ENCODE measurements at places on chromosomes 2 and 18.

DNA sequence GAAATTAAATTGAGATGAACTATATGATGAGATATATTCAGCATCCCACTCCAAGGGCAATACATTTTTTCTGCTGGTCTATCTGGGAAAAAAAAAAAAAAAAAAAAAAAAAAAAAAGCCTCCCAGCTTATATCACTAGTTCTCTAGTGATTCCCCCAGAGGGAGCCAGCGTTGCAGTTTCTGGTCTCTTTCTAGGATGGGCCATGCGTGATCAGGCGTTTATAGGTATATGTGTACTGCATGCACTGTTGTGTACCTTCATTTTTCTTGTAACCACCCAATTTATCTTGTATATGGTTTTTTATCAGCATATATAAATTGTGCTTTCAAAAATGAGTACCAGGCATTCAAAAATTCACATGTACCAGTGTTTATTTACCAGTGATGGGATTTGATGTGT lies 35.1 kb downstream of the DCDC2C start:
- H3K4me3 ChIP-seq: no peak overlapping the region
- H3K27ac ChIP-seq: no peak overlapping the region
- DNase-seq: no peak
- peaks cover 22% of the 10 kb centered on the region for H3K27me3 ChIP-seq
- no peaks in the 10 kb centered on the region for H3K36me3 ChIP-seq

- no peaks in the 10 kb centered on the region for H3K27me3 ChIP-seq
- peak overlapping the region; percentile 76 for H3K4me3 ChIP-seq
- peaks cover 65% of the 10 kb centered on the region for H3K4me1 ChIP-seq
- peak overlapping the region; percentile 100 for H3K27ac ChIP-seq
- DNase-seq: peak; percentile 75
- H3K36me3 ChIP-seq: peaks cover 30% of the 10 kb centered on the region
Observed at GRCh38 chr2:43136876-43137275, 89.5 kb downstream of the ZFP36L2 start.

DNA sequence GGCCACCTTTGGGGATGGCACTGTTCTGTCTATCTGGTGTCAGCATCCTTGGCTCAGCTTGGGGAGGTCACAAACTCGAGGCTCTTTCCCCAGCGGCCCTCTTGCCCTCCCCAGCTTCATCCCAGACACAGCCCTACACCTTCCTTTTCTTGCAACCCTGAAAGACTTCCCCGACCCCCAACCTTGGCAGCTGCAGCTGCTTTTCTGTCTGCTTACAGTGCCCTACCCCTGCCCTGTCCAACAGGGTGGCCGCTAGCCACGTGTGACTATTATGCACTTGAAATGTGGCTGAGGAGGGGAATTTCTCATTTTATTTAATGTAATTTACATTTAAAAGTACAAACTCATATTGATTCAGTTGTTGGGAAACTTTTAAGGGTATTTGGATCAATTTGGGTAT lies 41.3 kb downstream of the NGEF start:
- no peak for DNase-seq
- H3K4me3 ChIP-seq: no peak overlapping the region
- no peaks in the 10 kb centered on the region for H3K36me3 ChIP-seq
- no peaks in the 10 kb centered on the region for H3K4me1 ChIP-seq
- H3K27ac ChIP-seq: no peak overlapping the region

DNA sequence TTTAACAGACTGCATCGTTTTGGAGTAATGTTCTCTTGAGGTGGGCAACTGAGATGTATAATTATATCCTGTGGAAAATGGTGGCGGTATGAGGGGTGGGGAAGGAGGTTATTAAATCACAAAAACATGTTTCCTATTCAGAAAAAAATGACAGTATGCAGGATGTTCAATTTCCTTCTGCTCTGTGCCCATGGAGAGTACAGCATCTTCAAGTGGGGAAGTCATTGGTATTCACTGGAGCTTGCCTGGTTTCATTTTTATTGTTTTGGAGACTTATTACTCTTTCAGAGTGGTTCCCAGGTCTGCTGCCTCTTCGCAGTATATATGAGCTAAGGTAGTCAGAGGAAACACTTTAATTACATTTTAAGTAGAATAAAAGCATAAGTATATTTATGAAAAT lies 318.8 kb upstream of the RAB12 start:
- peaks cover 3% of the 10 kb centered on the region for H3K36me3 ChIP-seq
- no peak for DNase-seq
- no peak overlapping the region for H3K27ac ChIP-seq
- H3K4me1 ChIP-seq: no peaks in the 10 kb centered on the region
- no peaks in the 10 kb centered on the region for H3K27me3 ChIP-seq

DNA sequence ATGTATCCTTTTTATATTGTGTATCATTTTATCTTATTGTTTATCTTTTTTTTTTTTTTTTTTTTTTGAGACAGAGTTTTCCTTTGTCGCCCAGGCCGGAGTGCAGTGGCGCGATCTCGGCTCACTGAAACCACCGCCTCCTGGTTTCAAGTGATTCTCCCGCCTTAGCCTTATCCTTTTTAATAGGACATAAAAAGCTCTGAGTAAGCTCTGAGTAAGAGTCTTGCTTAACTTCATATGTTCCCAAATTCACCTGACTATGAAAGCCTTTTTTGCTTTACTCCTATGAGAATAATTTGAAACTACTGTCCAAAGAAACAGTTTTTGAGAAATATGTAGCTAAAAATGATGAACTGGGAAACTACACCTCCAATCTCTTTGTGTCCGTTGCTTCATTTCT lies 525.5 kb downstream of the IRS1 start:
- H3K4me1 ChIP-seq: no peaks in the 10 kb centered on the region
- no peak overlapping the region for H3K27ac ChIP-seq
- H3K4me3 ChIP-seq: no peak overlapping the region
- DNase-seq: no peak
- no peaks in the 10 kb centered on the region for H3K36me3 ChIP-seq

- no peaks in the 10 kb centered on the region for H3K4me1 ChIP-seq
- no peak for DNase-seq
- no peak overlapping the region for H3K27ac ChIP-seq
- no peaks in the 10 kb centered on the region for H3K27me3 ChIP-seq
- no peaks in the 10 kb centered on the region for H3K36me3 ChIP-seq
- H3K4me3 ChIP-seq: no peak overlapping the region
Observed at GRCh38 chr2:6325616-6326015, 540.1 kb downstream of the CMPK2 start.

DNA sequence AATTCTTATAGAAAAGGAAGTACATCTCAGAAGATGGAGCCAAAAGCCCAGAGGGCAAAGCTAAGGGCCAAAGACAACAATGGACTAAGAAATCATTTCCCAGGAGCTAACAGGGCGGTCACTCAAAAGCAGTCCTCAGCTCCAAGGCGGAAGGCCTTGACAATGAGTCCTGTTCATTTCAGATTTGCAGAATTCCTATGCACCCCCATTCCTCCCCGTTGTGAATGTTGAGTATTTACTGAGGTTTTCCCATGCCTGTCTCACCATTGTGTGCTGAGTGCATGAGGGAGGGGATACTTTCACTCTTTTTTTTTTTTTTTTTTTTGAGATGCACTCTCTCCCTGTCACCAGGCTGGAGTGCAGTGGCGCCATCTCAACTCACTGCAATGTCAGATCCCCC lies 18.8 kb upstream of the DTNB start:
- no peak overlapping the region for H3K27ac ChIP-seq
- H3K27me3 ChIP-seq: peaks cover 9% of the 10 kb centered on the region
- no peak overlapping the region for H3K4me3 ChIP-seq
- H3K36me3 ChIP-seq: peaks cover 6% of the 10 kb centered on the region
- H3K4me1 ChIP-seq: no peaks in the 10 kb centered on the region

DNA sequence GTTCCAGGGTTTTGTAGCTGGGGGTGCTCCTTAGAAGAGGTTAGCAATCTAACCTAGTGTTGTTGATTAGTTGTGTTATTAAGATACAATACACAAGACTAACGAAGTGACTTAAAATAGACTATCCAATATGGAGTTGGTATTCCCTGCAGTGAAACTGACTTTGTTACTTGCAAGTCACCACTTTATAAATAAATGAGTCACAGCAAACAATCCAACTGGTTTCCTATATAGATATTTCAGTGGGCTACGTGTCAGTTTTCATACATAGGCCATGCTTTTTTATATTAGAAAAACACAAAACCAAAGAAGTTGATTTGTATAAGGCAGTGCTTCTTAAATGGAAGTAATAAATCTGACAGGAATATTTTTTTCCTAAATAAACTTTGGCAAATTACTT lies 274.0 kb downstream of the CAMKMT start:
- H3K4me1 ChIP-seq: no peaks in the 10 kb centered on the region
- no peaks in the 10 kb centered on the region for H3K27me3 ChIP-seq
- no peaks in the 10 kb centered on the region for H3K36me3 ChIP-seq
- no peak overlapping the region for H3K27ac ChIP-seq

DNA sequence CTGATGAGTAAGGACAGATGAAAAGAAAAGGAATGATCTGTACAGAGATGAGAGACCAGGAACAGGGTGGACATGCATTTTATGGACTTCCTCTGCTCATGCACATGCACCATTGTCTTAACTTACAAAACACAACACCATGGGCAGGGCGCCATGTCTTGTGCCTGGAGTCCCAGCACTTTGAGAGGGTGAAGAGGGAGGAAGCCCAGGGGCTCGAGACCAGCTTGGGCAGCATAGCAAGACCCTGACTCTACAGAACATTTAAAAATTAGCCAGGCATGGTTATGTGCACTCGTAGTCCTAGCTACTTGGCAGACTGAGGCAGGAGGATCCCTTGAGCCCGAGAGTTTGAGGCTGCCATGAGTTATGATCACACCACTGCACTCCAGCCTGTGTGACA lies 86.9 kb downstream of the ZFP36L2 start:
- H3K4me1 ChIP-seq: peaks cover 55% of the 10 kb centered on the region
- H3K27me3 ChIP-seq: no peaks in the 10 kb centered on the region
- peak overlapping the region; percentile 100 for H3K27ac ChIP-seq
- DNase-seq: no peak

DNA sequence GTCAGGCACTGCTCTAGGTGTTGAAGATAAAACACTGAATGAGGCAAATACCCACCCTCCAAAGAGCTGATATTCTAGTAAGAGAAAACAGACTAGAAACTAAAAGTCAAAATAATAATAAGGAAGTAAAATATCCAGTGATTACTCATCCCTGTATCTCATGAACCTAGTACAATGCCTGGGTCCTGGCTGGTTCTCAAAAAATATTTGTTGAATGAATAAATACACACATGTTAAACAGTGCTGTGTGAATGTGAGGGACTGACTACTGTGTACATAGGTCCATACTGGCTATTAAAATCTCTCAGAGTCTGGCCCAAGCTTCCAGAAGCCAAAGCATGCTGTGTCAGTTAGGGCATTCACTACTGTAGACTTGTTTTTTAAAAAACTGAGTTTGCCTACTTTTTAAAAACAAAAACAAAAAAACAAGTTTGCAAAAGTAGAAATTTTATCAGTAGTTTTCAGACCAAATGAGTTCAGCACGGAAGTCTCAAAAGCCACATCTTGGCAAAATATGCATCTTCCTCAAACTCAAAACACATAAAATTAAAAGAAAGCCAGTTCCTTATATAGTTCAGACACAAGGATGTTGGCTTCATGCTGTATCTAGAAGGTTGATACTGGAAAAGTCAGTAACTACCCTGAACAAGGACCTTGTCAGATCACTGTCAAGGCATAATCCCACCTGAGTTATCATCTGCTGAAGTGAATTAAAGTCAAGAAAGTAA lies 136.2 kb downstream of the THADA start:
- H3K27ac ChIP-seq: no peak overlapping the region
- H3K4me3 ChIP-seq: no peak overlapping the region
- no peak for DNase-seq
- peaks cover 10% of the 10 kb centered on the region for H3K4me1 ChIP-seq
- no peaks in the 10 kb centered on the region for H3K27me3 ChIP-seq

GRCh38 chr2:231204581-231204980 lies 6.2 kb downstream of the ARMC9 start:
- H3K27ac ChIP-seq: no peak overlapping the region
- no peaks in the 10 kb centered on the region for H3K4me1 ChIP-seq
- DNase-seq: no peak
- peaks cover 12% of the 10 kb centered on the region for H3K27me3 ChIP-seq
- H3K36me3 ChIP-seq: no peaks in the 10 kb centered on the region

DNA sequence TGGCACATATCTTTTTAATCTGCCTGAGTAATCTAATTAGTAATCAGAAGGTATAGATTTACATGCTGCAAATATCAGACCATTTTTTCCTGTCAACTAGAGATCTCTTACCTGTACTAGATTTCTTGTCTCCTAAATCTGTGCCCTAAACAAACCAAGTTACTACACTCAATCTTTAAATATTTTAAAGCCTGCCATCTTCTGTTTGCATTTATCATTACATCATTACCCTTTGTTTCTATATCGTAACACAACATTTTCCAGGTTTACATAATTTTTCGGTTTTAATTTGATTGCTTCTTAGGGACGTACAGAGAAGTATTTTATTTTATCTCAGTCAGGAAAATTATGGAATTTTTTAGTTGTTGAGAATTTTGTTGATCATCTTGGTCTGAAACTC lies 25.7 kb downstream of the PSMA8 start:
- no peak overlapping the region for H3K27ac ChIP-seq
- no peaks in the 10 kb centered on the region for H3K36me3 ChIP-seq
- no peak overlapping the region for H3K4me3 ChIP-seq
- DNase-seq: no peak

- no peaks in the 10 kb centered on the region for H3K36me3 ChIP-seq
- H3K27me3 ChIP-seq: no peaks in the 10 kb centered on the region
- H3K27ac ChIP-seq: no peak overlapping the region
- DNase-seq: no peak
- H3K4me1 ChIP-seq: no peaks in the 10 kb centered on the region
- H3K4me3 ChIP-seq: no peak overlapping the region
Observed at GRCh38 chr2:144702051-144702450, 182.1 kb upstream of the ZEB2 start.

DNA sequence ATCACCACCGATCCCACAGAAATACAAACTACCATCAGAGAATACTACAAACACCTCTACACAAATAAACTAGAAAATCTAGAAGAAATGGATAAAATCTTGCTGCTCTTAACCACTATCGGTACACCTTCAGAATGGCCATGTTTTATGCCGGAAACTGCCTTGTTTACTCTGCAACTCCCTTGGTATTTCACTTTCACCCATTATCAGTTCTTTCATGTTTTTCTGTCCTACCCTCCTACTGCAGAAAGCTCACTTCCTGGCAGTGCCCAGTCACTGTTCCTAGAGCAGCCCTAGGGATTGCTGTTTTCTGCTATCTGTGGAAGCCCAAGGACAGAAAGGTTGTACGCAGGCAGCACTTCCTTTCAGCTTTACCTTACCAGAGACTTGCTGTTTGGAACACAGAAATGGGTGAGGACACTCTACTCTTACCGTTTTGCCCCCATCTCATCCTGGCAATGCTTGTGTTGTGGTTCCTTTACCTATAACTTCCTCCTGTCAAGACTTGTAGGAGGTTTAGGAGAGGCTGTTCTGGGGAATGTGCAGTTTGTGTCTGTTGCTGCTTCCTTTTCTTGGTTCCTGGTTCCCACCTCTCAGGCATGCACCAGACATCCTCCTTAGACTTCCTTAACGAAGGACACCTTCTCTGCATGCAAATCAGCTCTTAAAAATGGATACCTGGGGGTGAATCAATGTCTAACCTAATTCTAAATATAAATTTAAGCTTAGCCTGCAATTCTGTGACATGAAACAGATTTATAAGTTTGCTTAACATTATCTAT lies 394.4 kb downstream of the SPAG16 start:
- H3K4me1 ChIP-seq: no peaks in the 10 kb centered on the region
- no peaks in the 10 kb centered on the region for H3K36me3 ChIP-seq
- no peak overlapping the region for H3K4me3 ChIP-seq
- H3K27ac ChIP-seq: no peak overlapping the region
- DNase-seq: no peak

All from effector memory CD8-positive, alpha-beta T cell (primary cell).